Stimulated activated CD8-positive, alpha-beta memory T cell treated with anti-CD3 and anti-CD28 coated beads, Interleukin-4, amount 100 ng/mL, for 1 hour (primary cell): ENCODE measurements at places on chromosomes 11 and 22.

DNA sequence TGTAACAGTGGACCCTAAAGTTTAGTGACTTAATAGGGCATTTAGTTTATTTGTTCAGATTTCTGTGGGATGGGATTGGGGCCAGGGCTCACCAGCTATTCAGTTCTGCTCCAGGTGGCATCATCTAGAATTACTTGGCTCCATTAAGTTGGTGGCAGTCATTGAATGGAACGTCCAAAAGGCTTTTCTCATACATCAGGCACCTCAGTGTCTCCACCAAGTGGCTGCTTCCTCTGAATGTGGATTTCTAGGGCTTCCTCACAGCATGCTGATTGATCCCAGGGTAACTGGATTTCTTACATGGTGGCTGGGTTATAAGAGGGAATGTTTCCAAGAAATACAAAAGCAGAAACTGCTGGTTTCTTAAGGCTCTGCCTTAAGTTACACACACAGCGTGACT lies 34.7 kb downstream of the USP47 start:
- DNase-seq: no peak

DNA sequence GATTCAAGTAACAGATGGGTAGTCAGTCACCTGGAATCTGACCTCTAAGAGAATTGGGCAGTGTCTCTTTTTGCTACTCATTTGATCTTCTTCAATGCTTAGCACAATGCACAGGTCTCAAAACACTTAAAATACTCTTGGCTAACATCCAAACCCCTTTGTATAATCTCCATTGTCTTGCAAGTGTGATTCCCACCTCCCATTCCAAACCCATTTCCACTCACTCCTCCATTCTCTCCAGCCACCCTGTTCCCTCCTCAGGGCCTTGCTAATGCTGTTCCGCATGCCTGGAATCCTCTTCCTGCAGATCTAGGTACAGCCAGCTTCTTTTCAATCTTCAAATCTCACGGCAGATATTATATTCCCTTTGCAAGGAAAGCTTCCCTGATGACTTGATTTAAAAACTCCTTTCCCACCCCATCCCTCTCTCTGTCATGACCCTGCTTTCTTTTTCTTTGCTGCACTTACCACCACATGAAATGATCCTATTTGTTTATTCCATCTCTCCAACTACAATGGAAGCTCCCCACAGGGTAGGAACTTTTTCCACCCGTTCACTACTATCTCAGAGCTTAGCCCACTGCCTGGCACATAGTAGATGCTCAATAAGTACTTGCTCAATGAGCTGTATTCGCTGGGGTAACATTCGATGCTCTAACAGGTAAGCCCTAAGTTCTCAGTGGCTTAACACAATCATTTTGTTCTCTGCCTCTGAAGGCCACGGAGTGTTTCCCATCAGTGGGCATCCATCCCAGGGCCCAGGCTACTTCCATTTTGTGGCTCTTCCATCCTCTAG lies 121.7 kb downstream of the MN1 start:
- DNase-seq: no peak

- no peak for DNase-seq
Measured at GRCh38 chr11:12270215-12270797, 107.1 kb upstream of the PARVA start.

GRCh38 chr11:130891326-130891725 lies 25.0 kb downstream of the SNX19 start:
- DNase-seq: no peak

DNA sequence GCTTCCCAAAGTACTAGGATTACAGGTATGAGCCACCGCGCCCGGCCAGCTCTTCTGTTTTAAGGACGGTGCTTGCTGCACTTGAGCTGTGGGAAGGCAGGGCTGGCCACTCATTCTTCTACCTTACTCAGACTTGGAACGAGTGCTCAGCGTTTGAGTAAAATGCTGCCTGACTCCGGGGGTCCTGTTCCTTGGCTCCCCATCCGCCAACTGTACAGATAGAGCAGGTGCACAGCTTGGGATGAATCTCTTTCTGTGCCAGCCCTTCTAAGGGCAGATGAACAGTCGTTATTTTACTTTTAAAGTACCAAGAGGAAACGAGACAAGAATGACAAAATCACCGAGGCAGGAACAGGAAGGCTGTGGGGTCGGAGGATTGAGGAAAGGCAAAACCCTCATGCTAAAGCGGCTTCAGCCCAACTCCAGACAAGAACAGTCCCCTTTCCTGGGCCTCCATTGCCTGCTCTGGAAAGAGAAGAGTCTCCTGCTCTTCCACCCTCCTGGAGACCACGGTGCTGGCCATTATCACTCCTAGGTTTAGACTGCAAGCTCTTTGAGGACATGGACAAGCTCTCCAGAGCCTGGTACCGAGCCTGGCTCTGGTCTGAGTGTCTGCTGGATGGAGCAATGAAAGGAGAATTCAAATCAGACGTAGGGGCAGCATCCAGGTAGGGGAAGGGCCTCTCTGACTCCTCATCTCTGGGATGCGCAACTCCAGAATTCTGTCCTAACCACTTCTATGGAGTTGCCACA lies 1.1 kb upstream of the SUN2 start:
- DNase-seq: no peak

DNA sequence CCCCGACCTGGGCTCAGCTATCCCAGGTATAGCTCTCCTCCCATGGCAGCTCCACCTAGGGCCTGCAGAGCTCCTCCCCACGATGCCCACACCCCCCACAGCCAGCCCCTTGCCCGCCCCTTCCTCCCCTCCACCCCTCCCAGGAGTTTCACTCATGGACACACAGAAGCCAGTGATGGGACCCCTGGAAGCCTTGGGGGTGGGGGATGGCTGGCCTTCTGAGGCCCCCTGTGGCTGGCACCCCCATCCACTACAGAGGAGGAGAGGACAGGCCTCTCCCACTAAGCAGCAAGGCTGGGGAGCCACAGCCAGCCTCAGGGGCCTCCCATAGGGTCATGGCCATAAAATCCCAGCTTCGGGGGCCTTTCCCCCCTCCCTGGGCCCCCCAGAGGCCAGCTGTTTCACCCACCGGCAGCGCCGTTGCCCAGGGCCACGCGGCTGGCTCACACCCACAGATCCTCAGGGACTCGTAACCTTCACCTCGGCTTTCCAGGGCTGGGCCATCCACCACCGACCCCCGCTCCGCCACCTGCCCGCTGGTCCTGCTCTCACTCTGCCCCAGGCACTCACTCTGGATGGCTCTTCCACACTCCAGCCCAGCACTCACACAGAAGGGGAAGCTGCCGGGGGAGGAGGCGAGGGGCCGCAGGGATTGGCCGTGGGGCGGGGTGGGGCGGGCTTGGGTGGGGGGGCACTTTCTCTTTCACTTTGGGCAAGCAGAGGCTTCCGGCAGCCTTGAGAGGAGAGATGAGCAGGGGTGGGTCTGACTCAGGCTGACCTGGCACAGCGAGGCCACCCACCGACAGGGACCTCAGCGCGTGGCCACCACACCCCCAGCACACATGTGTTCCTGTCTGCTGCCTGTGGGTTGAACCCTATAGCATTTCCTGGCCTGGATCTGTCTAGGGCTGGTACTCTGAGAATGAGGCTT lies 2.2 kb downstream of the SLC25A22 start:
- peak; percentile 46 for DNase-seq

DNA sequence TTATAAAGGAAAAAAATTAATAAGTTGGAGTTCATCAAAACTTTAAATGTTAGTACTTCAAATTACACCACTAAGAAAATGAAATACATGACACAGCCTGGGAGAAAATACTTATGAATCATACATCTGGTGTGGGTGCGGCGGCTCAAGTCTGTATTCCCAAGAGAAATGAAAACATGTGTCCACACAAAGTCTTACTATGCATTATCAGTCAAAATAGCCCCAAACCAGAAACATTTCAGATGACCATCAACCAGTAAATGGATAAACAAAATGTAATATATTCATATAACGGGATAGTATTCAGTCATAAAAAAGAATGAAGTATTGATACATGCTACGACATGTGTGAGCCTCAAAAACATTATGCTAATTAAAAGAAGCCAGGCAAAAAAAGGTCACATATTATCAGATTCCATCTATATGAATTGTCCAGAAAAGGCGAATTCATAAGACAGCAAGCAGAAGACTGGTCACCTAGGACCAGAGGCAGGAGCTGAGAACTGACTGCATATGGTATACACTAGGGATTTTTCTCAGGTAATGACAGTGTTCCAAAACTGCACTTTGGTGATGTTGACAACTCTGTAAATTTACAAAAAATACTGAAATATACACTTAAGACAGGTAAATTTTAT lies 5.3 kb upstream of the AKIP1 start:
- DNase-seq: no peak

- DNase-seq: no peak
Measured at GRCh38 chr22:19066531-19067271, 55.5 kb downstream of the DGCR2 start.
